Caki2 (cell line): ENCODE measurements at places on chromosomes 2 and 18. TPM values are rescaled to one million over a fixed set of nuclear protein-coding genes. Genes with fewer than 3 reads are reported as not detected.
A peak's percentile ranks its signal among the peaks of the same experiment; 100 is the strongest.

DNA sequence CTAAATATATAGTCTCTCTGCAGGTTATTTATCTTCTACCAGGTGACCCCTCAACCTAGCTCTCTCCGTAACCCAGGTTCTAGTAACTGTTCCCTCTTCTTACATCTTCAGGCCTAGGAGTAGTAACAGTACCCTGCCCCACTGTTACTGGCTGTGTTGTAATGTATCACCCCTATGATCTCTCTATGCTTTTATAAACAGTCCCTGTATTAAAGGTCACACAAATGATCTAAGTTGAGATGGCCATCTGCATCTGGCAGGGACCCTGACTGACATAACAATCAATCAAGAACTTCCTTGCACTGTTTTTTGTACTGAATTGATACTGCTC lies 219.7 kb upstream of the STK17B start:
- no peak for DNase-seq

DNA sequence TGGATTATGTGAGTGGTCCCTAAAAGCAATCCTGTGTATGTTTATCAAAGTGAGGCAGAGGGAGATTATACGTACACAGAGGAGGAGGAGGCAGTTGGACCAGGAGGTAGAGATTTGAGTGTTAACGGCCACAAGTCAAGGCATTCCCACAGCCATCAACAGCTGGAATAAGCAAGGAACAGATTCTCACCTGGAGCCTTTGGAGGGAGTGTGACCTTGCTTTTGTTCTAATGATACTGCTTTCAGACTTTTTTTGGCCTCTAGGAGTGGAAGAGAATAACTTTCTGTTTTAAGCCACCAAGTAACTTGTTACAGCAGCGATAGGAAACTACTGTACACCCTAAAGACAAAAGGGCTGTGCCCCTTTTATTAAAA lies 18.1 kb downstream of the LCLAT1 start:
- no peak for DNase-seq

The ALPI gene
- not detected in 2 replicates for total RNA-seq

GRCh38 chr2:144323946-144324345 lies 196.0 kb downstream of the ZEB2 start:
- DNase-seq: peak; percentile 24

DNA sequence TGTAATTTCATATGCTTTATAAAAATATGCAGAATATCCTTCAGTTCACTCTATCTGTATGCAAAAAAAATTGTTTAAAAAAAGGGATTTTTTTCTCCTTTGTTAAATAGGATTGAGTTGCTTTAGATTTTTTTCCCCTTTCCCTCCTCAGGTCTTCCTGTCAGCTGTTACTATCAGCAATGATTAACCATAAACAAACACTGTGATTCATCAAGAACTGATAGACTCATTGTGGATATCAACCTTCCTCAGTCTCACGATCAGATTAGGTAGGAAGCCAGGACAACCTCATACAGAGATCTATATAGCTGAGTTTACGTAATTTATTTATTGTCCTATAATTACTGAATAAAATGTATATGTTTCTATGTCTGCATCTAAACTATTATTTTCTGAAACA lies 2136.2 kb upstream of the CELF4 start:
- DNase-seq: peak; percentile 41

The TOGARAM2 gene
- total RNA-seq: not detected in 2 replicates

DNA sequence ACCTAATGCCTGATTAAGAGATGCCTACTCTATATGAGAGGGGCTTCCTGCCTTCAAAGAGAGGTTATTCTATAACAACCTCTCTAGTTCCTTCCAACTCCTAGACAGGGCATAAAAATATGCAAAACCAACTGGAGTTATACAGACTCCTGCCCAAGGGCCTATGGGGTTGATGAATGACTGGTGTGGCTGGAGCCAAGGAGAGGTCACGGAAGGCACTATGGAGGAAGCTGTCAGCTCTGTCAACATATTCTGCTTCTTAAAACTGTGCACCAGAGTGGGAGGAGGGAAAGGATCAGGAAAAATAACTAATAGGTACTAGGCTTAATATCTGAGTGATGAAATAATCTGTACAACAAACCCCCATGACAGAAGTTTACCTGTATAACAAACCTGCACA lies 120.9 kb upstream of the CDC42EP3 start:
- no peak for DNase-seq

- no peak for DNase-seq
Measured at GRCh38 chr2:135337071-135337470, 193.9 kb downstream of the ZRANB3 start.

The CCDC74B gene
- 19.9 and 37.3 TPM in 2 replicates for total RNA-seq

The SPEG gene
- total RNA-seq: 8.4 and 22.9 TPM in 2 replicates

The RUFY4 gene
- total RNA-seq: not detected in 2 replicates

The CYRIA gene
- total RNA-seq: 10.7 TPM in 2 replicates

GRCh38 chr2:132252191-132252893 lies 90.6 kb upstream of the ANKRD30BL start:
- DNase-seq: no peak

DNA sequence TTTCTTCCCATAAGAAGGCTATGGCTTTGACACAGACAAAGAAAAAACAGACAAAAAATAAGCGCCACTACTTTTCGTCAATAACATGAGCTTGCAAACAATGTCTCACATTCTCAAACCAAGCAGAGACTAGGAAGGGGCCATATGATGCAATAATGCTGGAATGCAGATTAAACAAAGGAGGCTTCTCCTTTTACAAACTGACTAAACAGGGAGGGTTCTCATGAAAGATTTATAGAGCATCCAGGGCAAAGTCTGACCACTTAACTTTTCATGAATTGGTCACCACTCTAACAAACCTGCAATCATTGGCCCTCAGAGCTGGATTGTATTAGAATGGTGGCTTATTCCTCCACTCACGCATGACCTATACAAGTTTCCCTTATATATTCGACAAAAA lies 663.3 kb upstream of the CHAC2 start:
- DNase-seq: peak; percentile 86

- no peak for DNase-seq
Measured at GRCh38 chr2:47054036-47054555, 101.0 kb downstream of the STPG4 start.

DNA sequence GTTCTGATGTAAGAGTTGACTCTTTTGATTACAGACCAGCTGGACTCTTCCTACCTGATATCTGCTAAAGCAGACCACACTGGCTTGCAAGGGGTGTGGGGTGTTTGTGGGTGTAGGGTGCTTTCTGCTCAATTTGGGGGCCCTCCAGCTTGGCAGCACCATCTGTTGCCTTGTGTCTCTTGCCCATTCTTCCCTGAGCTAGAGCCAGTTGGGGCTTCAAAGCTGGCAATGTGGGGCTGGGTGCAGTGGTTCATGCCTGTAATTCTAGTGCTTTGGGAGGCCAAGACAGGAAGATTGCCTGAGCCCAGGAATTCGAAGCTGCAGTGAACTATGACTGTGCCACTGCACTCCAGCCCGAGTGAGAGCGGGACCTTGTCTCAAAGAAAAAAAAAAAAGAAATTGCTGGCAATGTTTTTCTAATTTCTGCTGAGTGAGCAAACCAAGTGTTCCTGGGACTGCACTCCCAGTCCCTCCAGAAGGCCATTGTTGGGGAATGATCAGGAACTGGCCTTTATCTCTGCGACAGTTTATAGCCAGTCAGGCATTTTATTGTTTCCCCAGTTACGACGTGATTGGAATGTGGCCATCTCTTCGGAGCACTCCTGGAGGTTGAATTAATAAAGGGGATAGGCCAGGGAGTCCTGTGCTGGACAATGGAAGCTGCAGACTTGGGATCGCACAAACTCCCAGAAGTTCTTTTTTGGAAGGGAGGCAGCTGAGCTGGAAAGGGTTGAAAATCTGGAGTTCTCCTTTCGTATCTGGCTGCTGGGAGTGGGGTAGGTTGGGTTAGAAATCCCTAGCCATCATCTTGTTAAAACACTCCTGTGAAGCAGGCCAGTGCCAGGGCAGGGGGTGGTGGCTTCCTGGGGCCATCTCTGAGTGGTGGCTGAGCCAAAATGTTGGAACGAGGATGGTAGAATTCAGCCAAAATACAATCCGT lies 57.2 kb downstream of the LIPG start:
- peak; percentile 67 for DNase-seq

DNA sequence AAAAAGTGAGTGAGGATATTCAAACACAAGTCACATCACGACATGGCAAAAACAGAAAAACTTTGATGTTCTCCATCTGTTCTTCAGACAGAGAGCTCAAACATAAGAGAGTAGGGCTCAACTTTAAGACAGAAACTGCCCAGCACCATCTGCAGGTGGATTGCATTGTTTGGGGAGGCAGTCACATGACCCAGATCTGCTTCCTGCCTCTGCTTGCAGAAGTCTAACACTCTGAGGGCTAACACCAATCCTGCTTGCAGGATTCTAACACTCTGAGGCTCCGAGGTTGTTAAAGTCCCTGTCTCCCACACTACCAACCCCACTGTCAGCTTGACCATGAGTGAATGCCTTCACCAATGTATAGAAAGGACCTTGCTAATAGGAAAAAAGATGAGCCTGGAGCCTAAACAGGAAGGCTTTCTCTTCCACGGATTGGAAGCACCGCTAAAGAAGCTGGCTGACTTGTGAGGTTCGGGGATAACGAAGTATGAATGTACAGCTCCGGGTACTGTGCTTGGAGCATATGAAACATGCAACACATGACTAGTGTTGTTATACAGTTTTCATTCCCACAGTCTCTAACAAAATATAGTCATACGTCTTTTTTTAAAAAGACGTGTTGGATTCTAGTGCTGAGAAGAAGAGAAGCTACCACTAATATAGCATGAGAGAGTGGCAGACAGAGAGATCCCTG lies 176.6 kb upstream of the CREB1 start:
- no peak for DNase-seq

The ABCG8 gene
- not detected in 2 replicates for total RNA-seq

GRCh38 chr2:240136671-240137292 lies 677 bp upstream of the COPS9 start:
- no peak for DNase-seq

The ABCB11 gene
- not detected in 2 replicates for total RNA-seq

GRCh38 chr2:98884658-98885057 lies 51.4 kb downstream of the CRACDL start:
- no peak for DNase-seq

GRCh38 chr18:75916624-75916982 lies 489.1 kb upstream of the SMIM21 start:
- DNase-seq: no peak

The ANKRD62 gene
- total RNA-seq: 0.61 TPM in 1 of 2 replicates, not detected in the other

The EVX2 gene
- not detected in 2 replicates for total RNA-seq

GRCh38 chr2:97997784-97998392 lies 2.1 kb upstream of the TMEM131 start:
- DNase-seq: no peak

DNA sequence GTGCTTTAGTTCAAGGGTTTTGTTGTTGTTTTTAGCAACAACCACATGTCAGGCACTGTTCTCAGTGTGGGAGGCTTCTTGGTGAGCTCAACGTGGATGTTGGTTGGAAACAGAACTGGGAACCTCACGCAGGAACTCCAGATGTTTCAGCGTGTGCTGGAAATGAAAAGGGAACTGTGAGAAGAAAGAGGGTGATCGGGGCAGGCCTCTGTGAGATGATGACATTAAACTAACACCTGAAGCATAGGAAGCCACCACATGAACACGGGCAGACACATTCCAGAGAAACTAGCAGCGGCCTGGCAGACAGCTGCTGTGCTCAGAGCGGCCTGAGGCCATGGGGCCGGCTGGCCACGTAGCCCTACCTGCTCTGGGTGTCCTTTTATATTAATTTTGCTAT lies 66.4 kb downstream of the COA5 start:
- DNase-seq: no peak

GRCh38 chr2:195961873-195962272 lies 106.8 kb downstream of the DNAH7 start:
- DNase-seq: no peak

GRCh38 chr2:32210767-32211408 lies 45.2 kb downstream of the SLC30A6 start:
- no peak for DNase-seq

The CRYGC gene
- not detected in 2 replicates for total RNA-seq

DNA sequence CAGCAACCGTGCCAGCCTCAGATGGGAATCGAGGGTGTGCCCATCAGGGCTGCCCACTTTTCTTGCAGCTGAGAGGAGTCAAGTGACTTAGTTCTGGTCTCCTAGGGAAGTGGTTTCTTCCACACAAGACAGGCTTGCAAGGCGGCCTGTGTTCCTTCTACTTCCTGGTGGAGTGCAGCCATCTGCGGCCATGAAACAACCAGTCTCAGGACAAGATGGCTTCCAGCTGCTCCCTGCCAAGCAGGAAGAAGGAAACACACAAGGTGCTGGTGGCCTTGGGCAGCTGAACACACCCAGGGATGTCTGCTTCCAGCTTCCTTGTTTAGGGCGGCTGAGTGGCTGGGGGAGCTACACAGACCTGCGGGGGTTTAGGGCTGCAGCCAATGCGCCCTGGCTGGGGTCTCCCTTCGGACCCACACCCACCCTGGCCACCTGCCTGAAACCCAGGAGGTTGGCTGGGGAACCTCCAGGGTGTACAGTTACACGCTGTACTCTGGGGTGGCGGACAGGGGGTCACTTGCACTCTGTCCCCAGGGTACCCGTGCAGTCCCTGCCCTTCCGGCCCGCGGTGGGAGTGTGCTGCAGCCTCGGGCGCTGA lies 34.7 kb downstream of the PTPN18 start:
- peak; percentile 30 for DNase-seq

DNA sequence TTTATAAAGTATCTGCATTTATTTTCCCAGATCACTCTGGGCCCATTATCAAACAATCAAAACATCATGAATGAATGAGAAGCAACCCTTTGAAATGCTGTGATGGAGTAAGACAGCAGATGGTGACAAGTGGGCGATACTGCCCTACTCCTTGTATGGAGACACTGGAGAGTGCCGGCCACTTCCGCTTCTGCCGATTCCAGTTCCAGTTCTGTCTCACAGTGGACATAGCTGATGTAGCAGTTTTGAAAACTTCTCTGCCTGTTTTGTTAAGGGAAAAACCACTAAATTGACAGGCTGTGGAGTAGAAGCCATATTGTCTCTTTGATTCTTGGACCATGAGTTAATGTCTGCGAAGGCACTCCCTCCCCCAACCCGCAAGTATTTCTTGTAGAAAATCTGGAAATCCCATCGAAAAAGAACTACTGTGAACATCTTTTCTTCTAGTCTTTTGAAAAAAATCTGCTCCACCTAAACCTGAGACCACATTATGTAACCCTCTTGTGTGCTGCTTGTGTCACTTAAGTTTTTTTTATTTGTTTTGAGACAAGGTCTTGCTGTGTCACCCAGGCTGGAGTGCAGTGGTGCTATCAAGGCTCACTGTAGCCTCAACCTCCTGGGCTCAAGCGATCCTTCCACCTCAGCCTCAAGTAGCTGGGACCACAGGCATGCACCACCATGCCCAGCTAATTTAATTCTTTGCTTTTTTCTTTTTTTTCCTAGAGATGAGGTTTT lies 133.5 kb downstream of the TANC1 start:
- DNase-seq: no peak

DNA sequence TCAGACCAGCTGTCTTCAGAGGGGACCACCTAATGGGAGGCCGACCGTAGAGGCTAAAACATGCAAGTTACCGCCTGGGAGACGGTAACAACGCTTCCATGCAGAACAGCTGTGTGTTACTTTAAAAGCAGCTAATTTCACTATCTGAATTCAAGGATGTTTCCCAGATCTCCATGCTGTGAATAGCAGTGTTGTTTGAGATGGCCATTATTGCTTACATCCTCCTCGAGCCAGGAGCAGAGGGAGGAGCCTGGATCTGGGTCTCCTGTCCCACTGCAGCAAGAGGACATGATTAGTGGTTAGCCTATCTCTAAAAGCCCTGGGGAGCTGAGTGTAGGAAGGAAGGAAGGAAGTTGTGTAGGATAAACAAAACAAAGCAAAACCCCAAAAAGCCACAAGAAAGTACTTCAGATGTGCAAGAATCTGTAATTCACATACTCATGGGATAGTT lies 50.9 kb downstream of the ACTR2 start:
- no peak for DNase-seq

The LOXL3 gene
- total RNA-seq: 0.81 and 2.2 TPM in 2 replicates

The IDH1 gene
- 66.9 and 79.0 TPM in 2 replicates for total RNA-seq
